DMS 273 treated with DMSO at 0.1 percent for 48 hours (cell line): ENCODE measurements at places on chromosomes 7 and 10.

DNA sequence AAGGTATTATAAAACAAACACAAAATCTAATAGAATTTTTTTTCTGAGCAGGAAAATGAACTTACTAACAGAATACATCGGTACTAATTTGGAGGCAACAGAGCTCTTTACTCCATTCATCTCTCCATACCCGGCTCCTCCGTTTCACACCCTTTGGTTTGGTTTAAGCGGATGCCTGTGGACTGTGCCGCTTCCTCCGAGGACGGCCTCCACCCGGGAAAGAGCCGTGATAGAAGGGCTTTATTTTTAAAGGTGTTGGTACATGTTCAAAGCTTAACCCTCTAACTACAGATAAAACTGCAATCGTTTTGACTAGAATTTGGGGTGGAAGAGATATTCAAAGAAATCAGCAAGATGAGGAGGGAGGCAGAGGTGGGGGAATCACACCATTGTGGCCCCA, 1.9 kb downstream of the VIPR2 start:
- DNase-seq, result no peak

DNA sequence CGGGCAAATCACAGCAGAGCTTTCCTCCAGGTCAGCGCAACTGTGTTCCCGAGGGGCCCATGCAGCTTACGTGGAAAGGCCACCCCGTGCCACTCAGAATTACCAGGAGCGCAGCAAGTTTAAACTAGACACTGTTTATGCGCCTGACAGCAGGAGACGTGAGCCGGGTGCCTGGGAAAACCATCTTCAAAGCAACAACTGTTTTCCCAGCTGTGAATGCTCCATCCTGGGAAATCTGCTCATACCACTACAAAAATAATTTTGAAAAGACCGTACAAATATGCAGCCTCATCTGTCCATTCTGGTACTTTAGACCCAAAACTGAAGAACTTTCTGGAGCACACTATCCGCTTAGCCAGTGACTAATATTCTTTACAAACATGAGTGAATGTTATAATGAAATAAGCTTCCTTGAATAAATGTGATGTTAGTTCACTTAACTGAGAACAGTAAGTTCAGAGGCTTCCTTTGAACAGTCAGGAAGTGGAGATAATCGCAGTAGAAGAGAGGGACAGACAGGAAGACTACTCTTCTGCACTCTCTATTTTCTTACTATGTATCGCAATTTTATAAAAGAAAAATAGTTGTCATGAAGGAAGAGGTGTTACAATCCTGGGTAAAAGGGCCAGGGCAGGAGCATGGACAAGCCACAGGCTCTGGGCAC, 16.7 kb downstream of the GPER1 start:
- no peak for DNase-seq

DNA sequence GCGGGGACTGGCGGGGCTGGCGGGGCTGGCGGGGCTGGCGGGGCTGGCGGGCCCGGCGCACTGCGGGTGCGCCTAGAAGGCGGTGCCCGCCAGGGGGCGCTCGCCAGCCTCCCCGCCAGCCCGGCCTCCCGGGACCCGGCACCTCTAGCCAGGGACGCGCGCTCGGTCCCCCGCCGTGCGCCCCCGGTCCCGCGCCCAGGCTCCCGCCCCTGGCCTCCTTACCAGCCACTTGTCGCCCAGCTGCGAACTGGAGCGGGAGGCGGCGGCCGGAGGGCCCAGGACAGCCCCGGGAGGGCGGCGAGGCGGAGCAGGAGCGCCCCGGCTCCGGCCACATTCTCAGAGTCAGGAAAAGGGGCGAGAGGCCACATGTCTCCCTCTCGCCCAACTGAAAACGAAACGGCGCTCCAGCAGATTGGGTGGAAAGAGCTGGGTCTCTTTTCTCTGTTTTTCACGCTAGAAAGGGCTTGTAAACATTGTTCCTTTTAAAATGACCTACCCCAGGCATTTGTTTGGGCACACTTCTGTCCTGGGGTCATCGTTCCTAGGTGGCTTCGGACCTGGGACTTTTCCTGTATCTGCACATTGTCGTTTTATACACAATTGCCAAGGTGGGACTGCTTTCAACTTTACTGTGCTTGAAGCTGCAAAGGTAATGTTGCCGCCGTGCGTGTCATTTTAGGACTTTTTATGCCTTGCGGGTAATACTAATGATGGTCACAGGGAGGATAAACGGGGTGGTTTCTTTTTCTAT, 378 bp upstream of the PRKCQ start:
- no peak for DNase-seq

GRCh38 chr7:95544171-95544570, 52.1 kb downstream of the PDK4 start:
- DNase-seq, result no peak

DNA sequence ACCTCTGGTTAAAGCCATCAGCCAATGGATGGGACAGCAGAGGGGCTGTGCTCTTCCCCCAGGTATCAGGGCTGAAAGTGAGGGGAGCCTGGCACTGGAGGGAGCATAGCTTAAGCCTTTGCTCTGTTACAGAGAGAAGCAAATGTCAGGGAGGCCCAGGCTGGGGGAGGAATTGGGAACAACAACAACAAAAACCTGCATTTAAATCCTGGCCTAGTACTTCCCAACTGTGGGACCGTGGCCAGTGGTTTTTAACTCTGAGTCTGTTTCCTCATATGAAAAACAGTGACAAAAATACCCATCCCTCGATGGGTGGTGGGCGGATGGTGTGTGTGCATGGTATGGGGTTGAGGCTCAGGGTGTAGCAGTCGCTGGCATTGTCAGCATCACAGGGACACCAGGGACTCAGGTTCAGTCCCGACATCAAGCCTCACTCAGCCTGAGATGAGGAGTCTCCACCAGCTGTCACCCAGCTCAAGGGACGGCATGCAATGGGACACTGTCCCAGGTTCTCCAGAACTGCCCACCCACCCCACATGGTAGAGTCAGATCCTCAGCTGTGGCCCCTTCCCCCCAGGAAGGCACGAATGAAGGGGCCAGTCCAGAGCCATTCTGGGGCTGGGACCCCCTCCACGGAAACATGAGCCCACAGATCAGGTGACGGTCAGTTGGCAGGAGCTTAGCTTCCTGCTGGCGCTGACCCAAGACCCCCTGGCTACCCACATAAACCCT, 74.5 kb downstream of the AFAP1L2 start:
- no peak for DNase-seq
